ENCODE measurements at places on chromosomes 7 and 10.

GRCh38 chr7:86282014-86282682, 361.6 kb upstream of the GRM3 start:
- no peak for DNase-seq

GRCh38 chr10:124917428-124918190, 24.3 kb upstream of the ZRANB1 start:
- no peak for DNase-seq

GRCh38 chr7:77979219-77979618, 180.6 kb downstream of the PHTF2 start:
- DNase-seq: no peak

DNA sequence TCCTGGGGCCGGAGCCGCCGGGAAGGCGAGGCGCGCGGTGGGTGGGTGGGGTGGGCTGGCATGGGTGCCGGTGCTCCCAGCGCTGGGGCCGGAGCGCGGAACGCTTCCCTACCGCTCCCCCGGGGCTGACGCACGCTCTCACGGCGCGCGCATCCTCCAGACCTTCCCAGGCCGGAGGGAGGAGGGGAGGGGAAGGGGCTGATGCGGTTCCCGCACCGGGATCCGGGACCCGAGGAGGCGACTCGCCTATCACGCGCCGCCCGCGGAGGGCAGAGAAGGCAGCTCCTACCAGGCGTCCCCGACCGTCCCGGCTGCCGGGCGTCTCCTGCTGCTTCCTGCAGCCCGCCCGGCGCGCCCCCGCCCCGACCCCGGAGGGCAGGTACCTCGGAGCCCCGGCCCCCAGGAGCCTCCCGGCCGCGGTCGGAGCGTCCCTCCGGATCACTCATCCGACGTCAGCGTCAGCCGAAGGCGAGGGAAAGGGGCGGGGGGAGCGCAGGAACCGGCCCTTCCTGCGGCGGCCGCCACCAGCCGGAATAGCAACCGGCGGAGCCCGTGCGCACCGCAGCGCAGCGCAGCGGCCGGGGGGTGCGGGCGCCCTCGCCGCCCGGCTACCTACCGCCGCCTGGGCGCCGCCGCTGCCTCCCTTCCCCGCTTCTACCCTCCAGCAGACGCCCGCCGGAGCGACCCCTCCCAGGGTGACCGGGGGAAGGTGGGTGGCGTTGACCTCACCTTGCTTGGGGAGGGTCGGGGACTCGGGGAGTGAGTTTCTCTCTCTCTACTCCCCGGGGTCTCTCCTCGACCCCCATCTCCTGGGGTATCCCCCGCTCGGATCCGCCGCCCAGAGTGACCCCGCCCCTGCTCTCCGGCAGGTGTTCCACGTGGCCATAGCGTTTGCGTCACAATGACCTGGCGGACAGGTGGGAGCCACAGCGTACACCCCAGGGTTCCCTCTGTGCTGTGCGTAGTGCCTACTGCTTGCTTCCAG, at the start of gene ICA1:
TSS of gene ICA1 (minus strand) at position 457 of the 985 bp plus-strand sequence. CDS start 26,241 bp downstream, outside the sequence.
- DNase-seq: no peak

DNA sequence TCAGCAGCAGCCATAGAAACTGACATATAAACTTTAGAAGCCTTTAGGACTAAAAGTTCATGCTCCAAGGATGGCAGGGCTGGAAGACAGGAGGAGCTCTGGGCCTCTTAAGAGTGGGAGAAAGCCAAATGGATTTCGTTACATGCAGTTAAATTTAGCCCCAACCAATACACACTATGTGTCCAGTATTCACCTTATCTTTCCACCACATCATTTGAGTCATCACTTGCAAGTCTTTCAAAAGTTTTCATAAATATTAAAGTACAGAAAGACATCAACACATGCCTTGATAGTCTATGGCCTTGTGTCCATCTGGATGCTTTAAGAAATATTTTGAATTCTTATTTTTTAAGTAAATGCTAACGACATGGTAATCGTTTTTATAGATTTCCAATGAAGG, 392.4 kb upstream of the LRRN3 start:
- DNase-seq: no peak

- DNase-seq: no peak
Measured at GRCh38 chr10:6260843-6261242, 58.1 kb downstream of the PFKFB3 start.

- no peak for DNase-seq
Measured at GRCh38 chr7:99173787-99174186, 29.9 kb upstream of the SMURF1 start.

DNA sequence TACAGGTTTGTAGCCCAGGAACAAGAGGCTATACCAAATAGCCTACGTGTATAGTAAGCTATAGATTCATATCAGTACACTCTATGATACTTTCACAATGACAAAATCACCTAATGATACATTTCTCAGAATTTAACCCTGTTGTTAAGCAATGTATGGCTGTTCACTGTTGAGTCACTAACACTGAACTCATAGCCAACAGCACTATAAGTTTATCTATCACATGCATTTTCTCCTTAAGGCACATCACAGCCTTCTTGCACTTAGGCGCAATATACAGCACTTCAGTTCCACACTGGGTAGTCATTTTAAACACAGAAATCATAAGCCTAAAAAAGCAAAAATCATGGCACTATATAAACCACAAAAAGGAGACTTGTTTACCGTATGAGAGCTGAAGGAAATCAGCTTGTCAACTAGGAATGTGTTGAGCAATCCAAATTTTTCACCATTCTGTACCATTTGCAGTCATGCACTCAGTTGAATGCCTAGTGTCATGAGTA, 45.6 kb downstream of the ZNF438 start:
- no peak for DNase-seq

DNA sequence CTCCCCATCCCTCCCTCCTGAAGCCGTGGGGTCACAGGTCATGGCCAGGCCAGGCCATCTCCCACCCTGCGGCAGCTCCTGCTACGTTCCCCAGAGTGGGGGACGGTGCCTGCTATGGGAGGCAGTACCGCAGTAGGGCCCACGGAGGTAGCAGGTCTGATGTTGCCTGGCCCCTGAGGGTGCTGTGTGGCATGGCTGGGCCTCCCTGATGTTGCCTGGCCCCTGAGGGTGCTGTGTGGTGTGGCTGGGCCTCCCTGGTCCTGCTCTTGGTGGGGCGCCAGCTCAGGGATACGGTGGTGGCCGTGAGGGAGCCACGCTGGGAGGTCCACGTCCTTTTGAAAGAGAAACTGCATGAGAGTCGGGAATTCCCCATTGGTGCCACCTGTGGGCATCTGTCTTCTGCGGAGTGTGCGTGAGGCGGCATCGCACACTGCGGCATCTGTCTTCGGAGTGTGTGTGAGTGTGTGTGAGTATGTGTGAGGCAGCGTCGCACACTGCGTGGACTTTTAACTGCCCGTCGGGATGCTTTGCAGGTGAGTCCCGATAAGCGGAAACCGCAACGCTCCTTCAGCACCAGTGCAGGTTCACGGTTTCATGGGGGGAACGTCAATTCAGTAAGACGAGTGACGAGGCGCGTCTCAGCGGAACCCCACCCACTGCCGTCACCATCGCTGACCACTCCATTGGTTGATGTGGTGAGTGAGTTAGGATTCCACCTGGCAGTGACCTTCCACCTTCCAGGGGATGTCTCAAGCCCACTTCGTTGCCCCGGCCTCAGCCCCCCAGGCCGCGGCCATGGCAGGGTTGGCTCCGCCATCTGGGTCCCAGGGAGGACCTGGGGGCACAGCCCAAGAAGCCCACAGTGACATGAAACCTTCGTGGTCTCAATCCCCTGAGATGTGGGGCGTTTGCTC, 51.2 kb upstream of the CFAP46 start:
- no peak for DNase-seq

DNA sequence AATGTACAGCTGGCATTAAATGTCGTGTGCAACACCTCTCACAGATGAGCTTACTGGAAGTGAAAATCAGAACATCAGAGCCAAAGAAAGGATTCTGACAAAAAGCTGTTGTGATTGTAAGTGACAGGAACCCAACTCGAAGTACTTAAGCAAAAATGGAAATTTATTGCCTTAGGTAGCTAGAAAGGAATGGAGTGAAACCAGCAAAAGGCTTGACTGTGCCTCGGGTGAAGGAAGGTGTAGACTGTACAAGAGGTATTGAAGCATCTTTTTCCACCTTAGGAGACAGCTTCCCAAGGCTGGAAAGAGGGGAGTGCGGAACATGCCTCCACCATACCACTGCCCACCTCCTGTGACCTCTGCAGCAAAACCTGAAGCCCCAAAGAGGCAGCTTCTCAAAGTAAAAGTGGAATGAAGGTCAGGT, 27.3 kb upstream of the ITGB1 start:
- no peak for DNase-seq

DNA sequence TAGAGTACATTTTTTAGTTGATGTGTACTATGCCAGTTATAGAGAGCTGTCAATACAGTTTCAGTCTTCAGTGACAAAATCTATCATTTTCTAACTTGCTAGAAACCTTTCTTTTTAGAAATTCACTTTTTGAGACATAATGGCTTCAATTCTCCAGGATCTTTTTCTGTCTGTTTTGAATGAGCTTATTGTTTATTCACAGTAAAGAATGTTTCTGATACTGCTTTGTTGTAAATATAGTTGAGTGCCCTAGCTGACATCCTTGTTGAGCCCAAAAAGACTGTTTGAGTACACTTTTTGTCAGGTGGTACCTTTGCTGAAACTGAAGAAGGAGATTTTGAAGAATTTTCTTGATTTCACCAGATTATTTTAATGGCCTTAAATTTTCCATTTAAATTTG, 139.9 kb downstream of the PPP1R9A start:
- no peak for DNase-seq

DNA sequence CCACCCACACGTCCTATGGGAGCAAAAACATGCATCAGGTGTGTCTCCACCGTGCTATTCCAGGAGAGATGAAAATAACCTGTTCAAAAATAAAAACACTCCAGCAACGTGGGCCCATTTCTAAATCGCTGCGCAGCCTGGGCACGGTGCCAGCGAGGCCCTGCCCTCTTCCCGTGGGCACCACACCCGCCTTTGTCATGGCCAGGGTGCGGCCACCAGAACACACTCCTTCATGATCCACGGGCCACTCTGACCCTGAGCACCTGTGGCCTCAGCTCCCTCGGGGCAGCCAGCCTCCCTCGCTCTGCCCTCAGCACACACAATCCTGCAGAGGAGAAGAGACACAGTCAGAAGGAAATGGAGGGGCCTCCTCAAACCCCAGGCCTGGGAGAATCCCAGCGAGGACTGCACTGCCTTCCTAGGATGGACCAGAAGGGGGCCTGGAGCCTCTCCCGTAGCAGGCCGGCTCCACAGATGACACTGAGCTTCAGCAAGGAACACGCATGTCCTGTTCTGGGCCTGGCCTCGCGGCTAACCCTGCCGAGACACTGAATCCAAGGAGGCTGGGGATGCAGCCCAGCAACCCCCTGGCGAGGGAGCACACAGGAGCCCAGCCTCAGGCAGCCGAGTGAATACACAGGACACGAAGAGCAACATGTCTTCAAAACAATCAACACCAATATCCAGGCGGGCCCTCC, 169.0 kb downstream of the MAD1L1 start:
- no peak for DNase-seq

- DNase-seq: no peak
Measured at GRCh38 chr10:102460836-102461186, 9.5 kb upstream of the C10orf95 start.
